ENCODE measurements at places on chromosomes 4 and X.

GRCh38 chr4:74800310-74800709 lies 6.0 kb upstream of the BTC start:
- no peak for DNase-seq

DNA sequence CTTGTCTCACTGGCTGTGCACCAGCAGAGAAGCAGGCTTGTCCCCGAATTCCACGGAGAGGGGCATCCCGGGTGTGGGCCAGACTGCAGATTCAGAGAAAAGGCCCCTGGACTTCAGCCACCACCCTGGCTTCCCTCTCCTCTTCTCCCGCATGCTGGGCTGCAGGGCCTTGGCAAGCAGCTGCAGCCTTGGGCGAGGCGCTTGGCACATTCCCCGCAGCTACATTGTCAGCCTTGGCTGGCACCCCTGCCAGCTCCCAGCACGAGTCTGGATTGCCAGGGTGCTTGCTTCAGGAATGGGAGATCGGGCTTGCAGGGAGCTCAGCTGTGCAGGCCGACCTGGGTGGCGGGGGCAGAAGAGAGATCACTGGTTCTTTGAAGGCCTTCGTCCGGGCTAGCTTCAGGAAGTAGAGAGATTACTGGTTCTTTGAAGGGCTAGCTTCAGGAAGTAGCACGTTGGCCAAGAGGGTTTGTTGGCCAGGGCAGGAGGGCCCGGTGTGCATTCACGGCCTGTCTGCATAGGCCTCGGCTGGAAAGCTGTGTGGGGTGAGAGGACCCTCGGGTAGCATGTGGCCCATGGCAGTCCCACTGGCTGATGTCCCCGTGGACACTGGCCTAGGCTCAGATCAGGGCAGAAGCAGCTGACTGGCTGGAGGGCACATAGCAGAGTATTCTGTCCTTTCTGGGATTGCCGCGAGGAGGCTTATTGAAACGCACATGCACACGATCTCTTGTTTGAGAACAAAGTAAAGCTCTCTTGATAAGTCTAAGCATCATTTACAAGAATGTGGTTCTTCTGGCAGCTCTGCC lies 2.7 kb downstream of the ABCD1 start:
- no peak for DNase-seq

DNA sequence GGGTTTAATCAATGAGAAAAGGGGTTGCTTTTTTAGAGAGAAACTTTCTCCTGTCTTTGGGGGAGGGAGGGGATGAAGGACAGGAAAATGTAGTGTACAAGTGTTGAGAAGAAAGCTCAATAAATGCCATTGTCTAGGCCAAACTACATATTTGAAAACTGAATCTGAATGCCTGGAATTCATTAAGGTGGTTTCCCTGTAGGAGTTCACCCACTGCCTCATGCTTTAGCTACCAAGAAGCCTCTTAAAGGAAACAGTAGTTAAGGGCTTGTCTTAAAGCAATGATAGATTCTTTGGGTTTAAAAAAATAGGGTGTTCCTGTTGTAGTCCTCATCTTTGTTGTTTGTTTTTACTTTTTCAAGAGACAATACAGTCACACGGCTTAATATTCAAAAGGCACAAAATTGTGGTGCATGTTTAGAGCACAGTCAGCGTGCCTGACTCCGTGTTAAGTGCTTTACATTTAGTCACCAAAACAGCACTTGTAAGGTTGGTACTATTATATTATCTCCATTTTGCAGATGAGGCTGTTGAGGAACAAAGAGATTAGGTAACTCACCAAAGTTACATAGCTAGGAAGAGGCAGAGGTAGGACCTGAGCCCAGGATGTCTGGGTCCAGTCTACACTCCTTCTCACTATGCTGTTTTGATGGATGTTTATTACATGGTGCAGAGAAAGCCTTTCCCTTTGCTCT lies 46.0 kb downstream of the FNIP2 start:
- DNase-seq = no peak

GRCh38 chr4:147362938-147363337 lies 118.0 kb upstream of the EDNRA start:
- DNase-seq = peak; percentile 79

GRCh38 chrX:75655627-75656026 lies 129.4 kb downstream of the MAGEE2 start:
- DNase-seq = no peak

DNA sequence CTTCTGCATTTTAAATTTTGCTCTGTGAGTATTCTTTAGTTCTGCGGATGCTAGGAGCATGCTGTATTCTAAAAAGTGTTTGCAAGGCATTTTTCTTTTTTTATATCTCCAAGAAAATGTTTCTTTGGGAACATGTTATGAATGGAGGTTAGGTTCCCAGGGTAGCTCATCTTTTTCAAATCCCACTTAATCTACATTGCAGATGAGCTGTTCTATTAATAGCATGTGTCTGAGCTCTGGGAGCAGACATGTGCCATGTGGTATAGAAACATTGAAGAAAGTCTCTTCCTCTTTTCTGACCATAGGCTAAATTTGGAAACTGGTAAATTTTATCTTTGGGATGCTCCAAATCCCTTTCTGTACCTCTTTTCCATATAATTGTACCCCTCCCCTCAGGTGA lies 23.2 kb downstream of the DIAPH2 start:
- no peak for DNase-seq

DNA sequence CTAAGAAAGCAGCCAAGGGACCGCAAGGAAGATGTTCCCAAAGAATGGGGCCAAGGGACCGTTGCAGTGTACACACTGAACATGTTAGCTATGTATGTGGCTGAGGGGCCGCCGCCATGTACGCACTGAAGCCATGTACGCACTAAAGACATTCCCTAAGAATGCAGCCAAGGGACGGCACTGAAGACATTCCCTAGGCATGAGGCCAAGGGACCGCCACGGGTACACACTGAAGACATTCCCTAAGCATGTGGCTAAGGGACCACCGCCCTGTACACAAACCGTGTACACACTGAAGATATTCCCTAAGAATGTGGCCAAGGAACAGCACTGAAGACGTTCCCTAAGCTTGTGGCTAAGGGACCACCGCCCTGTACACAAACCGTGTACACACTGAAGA lies 54.0 kb downstream of the DHRSX start:
- DNase-seq = no peak

GRCh38 chr4:98937986-98938720 lies 9.2 kb upstream of the EIF4E start:
- no peak for DNase-seq

DNA sequence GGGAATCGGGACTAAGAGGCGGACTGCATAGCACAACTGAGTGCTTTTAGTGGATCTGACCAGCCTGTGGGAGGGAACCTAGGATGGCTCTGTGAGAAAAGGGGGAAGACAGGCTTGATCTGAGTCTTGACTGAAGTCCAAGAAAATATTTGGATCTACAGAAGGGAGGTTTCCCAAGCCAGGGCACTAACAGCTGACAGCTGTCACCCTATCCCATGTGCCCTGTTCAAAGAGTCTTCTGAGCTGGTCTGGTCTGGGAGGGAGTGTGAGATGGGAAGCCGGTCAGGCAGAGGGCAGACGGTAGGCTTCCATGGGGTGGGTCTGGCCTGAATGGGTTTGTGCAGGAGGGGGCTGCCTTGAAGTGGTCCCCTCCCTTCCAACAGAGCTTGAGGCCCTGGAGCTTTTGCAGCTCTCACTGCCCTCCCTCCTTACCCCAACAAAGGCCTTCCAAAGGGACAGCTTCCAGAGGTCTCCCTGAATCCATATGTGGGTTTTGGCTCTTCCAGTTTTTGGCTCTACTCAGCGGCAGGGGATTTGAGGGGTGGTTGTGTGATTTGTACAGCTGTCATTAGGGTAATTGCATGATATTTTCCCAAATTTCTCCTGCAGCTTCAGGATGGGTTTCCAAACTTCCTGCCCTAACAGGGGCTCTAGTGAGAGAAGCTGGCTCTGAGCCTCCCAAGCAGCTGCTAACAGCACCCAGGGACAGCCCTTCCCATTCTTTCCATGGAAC lies 643.7 kb downstream of the BCOR start:
- DNase-seq = no peak

- DNase-seq = no peak
These were observed 122.3 kb downstream of the ARHGAP10 start for GRCh38 chr4:147854154-147854553.

GRCh38 chr4:79563219-79563618 lies 155.2 kb upstream of the GK2 start:
- DNase-seq = no peak

- no peak for DNase-seq
These were observed 2.1 kb downstream of the NUP62CL start for GRCh38 chrX:107204068-107204605.

DNA sequence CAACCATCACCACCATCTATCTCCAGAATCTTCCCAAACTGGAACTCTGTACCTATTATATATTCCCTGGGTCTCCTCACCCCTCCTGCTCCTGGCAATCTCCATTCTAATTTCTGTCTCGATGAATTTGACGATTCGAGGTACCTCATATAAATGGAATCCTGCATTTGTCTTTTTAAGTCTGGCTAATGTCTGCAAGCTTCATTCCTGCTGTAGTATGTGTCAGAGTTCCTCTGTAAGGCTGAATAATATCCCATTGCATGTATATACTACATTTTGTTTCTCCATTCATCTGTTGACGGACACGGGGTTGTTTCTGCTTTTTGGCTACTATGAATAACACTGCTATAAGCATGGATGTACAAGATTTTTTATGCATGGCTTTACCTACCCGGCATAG lies 19.5 kb downstream of the PRKG2 start:
- no peak for DNase-seq

DNA sequence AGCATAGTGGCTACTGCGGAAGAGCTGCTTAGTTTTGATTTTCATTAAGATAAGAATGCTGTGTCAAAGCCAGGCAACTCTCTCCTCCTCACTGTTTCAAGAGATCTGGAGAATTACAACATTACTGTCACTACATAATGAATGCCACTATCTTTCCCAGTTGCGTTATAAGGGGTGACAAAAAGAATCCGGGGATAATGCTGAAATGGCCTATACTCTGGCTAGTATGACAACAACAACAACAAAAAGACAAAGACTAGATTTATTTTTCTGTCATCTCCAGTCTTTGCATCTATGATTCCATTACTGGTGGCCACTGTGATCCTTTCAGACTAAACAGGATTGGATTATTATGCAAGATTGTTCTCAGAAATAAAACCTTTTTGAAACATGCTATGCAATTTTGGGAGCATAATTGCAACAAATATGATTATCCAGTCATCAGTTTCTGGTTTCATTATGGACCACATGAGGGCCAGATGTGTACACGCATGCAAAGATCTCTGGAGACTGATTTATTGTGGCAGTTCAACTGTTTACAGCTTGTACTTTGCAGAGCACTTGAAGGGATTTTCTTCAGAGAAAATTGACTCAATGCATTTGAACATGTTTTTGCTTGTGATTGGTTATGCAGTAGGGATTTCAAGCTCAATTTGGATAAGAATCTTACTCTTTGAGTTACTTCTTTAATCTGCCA lies 31.1 kb upstream of the SPANXB1 start:
- peak; percentile 13 for DNase-seq

- no peak for DNase-seq
These were observed 329.6 kb upstream of the CLNK start for GRCh38 chr4:11014199-11014598.

GRCh38 chr4:101961144-101961543 lies 170.6 kb downstream of the BANK1 start:
- no peak for DNase-seq

- peak; percentile 44 for DNase-seq
These were observed 118.8 kb upstream of the CBR4 start for GRCh38 chr4:169128902-169129301.

DNA sequence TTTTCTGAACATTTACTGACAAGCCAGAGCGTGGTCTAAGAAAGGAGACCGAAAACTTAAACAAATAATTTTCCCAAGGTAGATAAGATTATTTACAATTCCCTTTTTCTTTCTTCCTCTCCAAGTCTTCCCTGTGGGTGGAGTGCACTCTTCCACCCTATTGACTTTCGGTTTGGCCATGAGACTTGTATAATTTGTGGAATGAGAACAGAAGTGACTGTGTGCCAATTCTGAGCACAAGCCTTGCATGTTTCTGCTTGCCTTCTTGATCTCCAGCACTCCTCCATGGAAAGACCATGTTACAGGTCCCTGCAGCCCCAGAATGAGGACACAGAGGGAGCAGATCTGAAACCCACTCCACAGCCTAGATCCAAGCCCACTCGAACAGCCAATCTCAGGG lies 150.0 kb upstream of the HPGD start:
- no peak for DNase-seq

- DNase-seq = peak; percentile 43
These were observed 27.3 kb downstream of the PRDX4 start for GRCh38 chrX:23694606-23695005.

DNA sequence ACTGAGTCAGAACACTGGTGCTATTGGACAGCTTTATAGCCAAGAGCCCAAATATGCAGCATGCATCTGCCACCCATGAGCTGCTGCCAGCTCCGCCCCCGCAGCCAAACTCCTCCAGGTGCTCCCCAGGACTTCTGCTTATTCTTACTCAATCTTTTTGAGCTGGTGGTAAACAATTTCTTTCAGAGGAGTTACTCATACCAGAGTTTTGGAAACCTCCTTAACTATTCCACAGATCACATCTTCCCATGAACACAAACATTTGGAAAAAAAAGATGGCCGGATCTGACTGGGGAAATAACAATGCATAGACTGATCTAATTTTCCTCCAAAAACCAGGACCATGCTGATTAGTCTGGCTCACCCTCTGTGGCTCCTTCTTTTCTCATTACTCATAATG lies 399.9 kb downstream of the GPM6A start:
- DNase-seq = no peak

DNA sequence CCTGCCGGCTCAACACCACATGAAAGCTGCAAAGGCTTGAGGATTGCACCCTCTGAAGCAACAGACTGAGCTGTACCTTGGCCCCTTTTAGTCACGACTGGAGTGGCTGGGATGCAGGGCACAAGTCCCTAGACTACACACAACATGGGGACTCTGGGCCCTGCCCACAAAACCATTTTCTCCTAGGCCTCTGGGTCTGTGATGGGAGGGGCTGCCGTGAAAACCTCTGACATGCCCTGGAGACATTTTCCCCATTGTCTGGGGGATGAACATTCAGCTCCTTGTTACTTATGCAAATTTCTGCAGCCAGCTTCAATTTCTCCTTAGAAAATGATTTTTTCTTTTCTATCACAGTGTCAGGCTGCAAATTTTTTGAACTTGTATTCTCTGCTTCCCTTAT lies 123.5 kb upstream of the SMARCAD1 start:
- no peak for DNase-seq

DNA sequence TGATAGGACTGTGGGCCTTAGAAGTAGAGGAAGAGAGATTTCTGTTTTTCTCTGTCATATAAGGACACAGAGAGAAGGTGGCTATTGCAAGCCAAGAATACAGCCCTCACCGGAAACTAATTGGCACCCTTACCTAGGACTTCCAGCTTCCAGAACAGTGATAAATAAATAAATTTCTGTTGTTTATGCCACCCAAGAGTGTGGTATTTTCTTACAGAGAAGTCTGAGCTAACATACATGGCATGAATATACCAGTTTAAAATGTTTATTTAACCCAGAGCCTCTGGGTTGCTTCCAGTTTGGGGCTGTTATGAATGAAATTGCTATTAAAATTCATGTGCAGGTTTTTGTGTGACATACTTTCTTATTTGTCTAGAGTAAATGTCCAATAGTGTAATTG lies 654.0 kb upstream of the ATOH1 start:
- DNase-seq = no peak
